NCI-H524 (cell line): ENCODE measurements at places on chromosomes 1 and 21.

DNA sequence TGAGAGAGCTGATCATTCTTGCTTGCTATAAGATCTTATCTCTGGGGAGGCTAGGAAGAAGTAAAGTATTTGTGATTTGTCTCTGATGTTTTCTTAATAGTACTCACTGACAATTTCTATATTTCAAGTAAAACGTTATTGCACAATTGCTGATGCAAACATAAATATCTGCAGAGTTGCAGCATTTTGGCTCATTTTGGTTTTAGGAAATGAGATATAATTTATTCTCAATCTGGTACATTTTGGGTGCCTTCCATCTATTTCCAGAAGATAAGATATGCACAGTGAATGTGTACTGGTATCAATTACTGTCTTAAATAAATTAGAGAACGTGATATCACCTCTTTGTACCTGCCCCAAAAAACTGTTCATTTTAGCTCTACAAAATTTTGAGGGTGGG, 1431.5 kb downstream of the BRINP3 start:
- no peak for DNase-seq

DNA sequence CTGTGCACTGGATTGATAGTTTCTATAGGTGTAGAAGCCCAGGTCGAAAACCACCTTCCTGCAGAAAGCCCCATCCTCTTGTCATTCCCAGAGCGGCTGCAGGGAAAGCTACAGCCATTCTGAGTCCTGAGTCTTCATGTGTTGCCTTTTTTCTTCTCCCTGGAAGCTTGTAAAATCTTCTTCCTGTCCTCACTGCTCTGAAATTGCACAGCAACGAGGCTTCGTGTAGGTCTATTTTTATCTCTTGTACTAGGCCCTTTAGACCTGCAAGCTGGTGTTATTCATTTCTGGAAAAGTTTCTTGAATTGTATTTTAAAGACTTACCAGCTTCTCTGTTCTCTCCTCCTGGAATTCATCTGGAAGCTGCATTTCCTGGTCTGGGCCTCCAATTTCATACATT, 44.2 kb upstream of the ETS2 start:
- no peak for DNase-seq

DNA sequence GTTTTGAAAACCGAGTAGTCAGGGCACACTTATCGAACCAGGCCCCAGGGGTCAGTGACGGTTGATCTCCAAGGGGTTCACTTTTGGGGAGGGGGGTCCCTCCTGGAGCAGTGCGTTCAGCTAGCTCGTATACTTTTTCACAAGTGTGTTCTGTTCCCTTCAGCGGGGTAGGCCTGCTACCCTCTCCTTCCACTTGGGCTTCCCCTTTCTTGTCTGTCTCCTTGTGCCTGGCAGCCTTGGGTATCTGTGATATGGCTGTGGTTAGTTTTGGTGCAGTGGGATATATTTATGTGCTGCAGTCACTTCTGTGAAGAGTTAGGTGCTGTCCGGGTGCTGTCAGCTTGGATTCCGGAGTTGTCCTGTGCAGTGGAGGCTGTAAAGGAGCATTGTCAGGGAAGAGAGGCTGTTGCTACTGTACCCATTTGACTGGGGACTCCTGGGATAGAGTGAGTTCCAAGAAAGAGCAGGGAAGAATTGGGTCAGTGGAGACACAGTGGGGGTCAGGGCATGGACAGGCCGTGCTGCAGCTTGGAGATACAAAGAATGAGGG, 29.7 kb downstream of the ADARB1 start:
- DNase-seq, result no peak

GRCh38 chr1:198620951-198621824, 17.7 kb upstream of the PTPRC start:
- no peak for DNase-seq

- no peak for DNase-seq
Measured at GRCh38 chr1:83029916-83030315, 969.0 kb downstream of the TTLL7 start.

DNA sequence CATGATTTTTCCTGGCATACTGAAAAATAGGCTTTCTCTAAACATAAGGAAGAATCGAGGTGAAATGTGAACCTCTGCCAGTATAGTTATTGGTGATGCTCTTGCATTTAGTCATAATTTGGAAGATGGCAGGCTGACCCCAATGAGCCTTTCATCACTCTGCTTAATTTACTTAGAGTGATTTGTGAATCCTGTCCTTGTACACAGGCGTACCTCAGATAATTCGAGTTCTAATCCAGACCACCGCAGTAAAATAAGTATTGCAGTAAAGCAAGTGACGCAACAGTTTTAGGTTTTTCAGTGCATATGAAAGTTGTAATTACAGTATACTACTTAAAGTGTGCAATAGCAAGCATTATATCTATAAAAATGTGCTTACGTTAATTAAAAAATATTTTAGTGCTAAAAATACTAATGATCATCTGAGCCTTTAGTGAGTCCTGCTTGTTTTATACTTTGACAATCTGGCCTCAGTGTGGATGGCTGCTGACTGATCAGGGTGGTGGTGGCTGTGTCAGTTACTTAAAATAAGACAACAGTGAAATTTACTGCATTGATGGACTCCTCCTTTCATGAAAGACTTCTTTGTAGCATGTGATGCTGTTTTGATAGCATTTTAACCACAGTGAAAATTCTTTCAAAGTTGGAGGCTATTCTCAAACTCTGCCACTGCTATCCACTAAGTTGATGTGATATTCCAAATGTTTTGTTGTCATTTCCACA, 1.7 kb downstream of the PKNOX1 start:
- DNase-seq, result no peak

DNA sequence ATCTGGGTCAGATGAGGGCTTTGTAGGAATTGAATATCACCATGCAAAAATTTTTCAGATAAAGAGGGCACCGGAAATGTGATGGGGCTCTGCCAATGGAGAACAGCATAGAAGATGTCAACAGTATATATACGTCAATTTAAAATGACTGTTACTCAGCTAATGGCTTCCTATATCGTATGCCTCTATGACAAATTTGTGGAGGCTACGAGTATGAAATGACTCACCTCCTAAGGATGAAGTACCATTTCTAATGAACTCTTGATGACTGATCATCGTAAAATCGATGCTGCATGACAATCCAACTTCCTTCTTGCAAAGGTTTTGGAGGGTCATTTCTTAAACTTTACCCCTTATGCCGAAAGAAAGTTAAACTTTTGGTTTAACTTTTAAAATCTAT, 450.3 kb upstream of the ZP4 start:
- no peak for DNase-seq

DNA sequence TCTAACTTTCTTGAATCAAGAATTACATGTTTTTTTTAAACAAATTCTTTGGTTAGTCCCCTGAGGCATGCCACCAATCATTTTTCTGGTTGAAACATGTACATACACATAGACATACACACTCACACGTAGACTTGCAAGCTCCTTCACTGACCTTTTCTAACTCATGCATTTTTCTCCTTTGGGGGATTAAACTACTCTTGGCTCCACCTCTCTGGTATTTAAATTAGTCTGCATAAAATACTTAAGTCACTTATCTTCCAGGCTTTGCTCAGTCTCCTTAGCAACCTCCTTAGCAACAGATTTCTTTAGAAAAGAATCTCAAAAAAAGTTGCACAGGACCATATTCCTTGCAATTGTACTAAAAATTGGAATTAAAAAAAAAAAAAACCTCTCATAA, 440.9 kb upstream of the LRRC7 start:
- no peak for DNase-seq

GRCh38 chr1:115076384-115076915, 12.9 kb downstream of the TSPAN2 start:
- DNase-seq, result no peak

DNA sequence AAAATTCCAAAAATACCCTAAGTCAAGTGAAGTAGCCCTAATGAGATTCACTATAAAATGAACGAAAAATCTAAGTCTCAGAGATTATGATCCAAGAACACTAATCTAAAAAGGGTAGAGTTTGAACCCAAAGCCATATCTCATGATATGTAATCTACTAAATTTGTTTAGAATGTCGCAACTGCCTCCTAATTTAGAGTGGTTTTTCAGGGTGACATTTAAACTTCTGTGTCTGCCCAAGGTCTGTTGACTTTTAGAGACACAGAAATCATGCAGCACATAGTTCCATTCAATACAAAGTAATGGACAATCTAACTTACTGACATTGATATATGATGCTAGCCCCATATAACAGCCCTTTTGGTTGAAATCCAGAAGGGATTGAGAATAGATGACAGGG, 28.9 kb downstream of the FMO3 start:
- no peak for DNase-seq

DNA sequence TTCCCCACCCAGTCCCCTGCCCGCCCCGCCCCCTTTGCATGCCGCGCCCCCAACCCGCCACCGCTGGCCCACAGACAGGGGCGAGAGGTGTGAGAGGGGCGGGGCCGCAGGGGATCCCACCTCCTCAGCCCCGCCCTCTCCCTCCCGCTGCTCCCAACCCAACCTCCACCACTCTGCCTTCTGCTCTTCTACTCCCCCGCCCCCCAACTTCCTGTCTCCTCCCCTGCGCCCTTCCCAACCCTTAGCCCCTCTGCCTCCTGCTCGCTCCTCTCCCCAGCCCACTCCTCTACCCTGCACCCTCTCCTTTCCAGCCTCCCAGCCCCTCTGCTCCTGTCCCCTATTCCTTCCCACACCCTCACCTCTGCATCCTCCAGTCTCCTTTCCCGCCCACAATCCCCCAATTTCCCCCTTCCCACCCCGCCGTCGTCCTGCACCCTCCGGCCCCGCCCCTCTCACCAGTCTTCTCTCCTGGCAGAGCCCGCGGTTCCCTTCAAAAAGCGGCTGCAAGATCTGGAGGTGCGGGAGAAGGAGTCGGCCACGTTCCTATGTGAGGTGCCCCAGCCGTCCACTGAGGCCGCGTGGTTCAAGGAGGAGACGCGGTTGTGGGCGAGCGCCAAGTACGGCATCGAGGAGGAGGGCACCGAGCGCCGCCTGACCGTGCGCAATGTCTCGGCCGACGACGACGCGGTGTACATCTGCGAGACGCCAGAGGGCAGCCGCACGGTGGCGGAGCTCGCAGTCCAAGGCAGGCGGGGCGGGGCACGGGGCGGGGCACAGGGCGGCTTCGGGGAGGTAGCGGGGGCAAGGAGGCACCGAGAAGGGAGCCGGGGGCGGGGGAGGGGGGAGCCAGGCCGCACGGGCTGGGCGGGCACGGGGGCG, 5.4 kb downstream of the OBSCN start:
- peak; percentile 53 for DNase-seq

DNA sequence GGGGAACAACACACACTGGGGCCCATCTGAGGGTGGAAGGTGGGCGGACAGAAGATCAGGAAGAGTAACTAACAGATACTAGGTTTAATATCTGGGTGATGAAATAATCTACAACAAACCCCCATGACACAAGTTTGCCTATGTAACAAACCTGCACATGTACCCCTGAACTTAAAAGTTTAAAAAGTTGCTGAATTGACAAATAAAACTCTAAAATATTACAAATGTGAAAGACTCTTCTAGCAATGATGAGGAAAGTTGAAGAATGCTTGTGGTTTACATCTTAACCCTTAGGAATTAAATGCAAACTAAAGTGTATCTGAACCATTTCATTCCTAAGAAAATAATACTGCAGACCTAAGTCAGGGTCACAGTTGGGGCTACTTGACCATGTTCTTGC, 525.6 kb upstream of the CAMK1G start:
- DNase-seq, result no peak

GRCh38 chr1:23843644-23844043, 18.4 kb upstream of the HMGCL start:
- no peak for DNase-seq

DNA sequence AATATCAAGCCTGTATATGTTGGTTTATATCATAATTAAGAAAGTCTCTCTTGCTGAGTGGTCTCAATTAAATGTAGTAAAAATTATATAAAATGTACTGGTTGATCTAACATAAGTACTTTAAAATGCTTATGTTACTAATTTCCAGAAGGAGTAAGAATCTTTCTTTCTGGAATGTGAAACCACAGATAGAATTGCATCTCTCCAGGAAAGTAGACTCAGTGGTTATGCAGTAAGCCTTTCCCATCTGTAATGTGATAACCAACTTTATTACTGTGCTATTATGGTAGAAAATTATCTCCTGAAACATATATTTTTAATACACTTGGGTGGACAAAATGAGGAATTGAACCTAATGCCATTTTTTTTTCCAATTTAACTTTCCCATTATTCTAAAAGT, 8.9 kb upstream of the RALGPS2 start:
- no peak for DNase-seq

GRCh38 chr1:59194621-59195020, 102.3 kb upstream of the FGGY start:
- DNase-seq, result no peak

DNA sequence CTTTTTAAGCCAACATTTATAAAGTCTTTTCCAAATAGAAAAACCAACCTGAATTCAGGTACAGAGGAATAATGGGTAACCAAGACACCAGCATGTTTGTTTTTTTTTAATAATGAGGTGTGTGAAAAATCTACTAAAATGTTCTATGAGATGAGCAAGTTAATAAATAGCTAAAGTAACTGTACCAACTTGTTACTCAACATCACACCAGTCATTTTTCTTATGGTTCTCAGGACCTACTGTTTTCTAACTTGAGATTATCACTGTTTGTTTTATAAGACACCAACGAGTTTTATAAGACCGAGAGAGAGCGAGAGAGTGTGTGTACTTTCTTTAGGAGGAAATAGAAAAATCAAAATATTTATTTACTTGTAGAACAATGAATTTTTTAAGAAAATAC, 12.4 kb downstream of the ELK4 start:
- DNase-seq, result no peak

- DNase-seq, result peak; percentile 92
Measured at GRCh38 chr1:20212685-20213331, 26.5 kb upstream of the PLA2G2C start.

GRCh38 chr1:10360045-10360444, 38.8 kb upstream of the PGD start:
- DNase-seq, result no peak

GRCh38 chr1:203589595-203589994, 37.0 kb upstream of the ATP2B4 start:
- no peak for DNase-seq

DNA sequence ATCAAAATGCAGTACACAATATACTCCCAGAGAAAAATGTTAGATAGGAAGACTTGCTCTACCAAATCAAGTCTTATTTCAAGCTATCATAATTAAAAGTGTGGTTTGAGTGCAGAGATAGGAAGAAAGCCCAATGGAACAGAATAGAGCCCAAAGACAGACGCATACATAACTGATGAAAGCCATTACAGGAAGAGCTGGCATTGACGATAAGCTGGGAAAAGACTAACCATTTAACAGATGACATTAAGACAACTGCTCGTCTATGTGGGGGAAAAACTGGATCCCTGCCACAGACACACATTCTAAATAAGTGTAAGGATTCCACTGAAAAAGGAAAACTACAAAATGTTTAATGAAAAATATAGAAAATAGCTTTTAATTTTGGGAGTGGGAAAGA, 85.5 kb downstream of the NGF start:
- DNase-seq, result no peak

- DNase-seq, result peak; percentile 23
Measured at GRCh38 chr1:61284936-61285335, 202.6 kb downstream of the NFIA start.

- no peak for DNase-seq
Measured at GRCh38 chr1:220153147-220153546, 59.2 kb downstream of the IARS2 start.
